ENCODE measurements at places on chromosomes 6 and 20. TPM values are rescaled to one million over a fixed set of nuclear protein-coding genes. Genes with fewer than 3 reads are reported as not detected.

GRCh38 chr6:142013287-142013686 lies 119.4 kb upstream of the GJE1 start:
- no peaks in the 10 kb centered on the region for H3K36me3 ChIP-seq
- DNase-seq, result peak; percentile 4
- no peaks in the 10 kb centered on the region for H3K27me3 ChIP-seq

Gene KCNQ5
- polyA plus RNA-seq, result 0.38 TPM

DNA sequence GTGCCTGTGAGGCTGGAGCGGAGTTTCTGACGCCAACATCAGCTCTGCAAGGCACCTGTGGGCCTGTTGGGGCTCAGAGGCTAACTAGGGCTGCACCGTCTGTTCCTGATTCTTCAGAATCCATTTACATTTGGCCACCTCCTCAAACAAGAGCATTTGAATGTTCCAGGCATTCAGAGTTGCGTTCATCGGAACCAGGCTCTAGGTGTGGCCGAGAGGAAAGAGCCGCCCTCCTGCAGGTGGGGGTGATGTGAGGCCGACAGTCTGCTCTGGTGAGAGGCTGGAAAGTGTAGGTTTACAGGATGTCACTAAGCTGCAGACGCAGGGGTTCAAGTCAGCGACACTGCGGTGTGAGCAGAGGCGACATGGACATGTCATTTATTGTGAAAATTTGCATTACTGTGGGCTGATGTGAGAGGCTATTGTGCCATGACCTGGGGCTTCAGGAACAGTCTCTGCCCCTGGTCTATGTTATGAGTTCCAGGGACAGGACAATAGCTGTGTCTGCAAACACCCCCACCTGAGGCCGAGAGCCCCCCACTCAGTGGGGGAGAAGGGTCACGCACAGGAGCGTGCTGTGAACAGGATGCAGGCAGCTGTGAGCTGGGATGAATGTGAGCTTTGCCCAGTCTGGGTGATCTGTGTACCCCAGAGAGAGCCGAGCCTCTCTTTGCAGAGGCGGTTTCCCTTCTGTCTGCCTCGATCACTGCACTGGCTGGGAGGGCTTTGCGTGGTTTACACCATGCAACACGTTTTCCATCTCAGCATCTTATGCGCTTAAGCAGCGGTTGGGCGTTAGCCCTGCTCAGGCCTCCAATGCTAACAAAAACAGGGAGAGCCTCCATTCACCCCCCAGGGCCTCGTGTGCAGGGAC lies 21.1 kb downstream of the SLCO4A1 start:
- H3K27me3 ChIP-seq, result peaks cover 15% of the 10 kb centered on the region
- H3K27ac ChIP-seq, result no peak overlapping the region
- no peak overlapping the region for H3K4me3 ChIP-seq
- DNase-seq, result no peak
- H3K4me1 ChIP-seq, result peaks cover 24% of the 10 kb centered on the region

Gene MAP1LC3A
- polyA plus RNA-seq, result 18.3 TPM

GRCh38 chr6:13470238-13471140 lies 16.9 kb downstream of the GFOD1 start:
- H3K27ac ChIP-seq, result no peak overlapping the region
- no peaks in the 10 kb centered on the region for H3K36me3 ChIP-seq
- DNase-seq, result no peak
- no peak overlapping the region for H3K4me3 ChIP-seq

DNA sequence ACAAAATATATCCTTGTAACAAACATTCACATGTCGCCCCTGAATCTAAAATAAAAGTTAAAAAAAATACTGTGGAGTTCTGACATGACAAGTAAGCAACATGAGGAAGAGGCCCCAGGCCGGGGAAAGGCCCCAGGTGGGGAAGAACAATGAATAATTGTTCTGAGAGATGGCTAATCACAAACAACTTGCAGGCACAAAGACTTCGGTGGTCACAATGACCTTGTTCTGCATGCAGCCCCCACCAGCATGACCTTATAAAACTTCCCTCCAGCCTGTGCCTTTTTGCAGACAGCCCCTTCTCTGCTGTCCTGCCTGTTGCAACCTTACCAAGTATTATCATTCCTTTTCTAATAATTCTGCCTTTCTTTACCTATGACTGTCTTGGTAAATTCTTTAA lies 95.7 kb upstream of the MYLIP start:
- no peak overlapping the region for H3K27ac ChIP-seq
- H3K4me3 ChIP-seq, result no peak overlapping the region
- no peaks in the 10 kb centered on the region for H3K27me3 ChIP-seq
- no peaks in the 10 kb centered on the region for H3K4me1 ChIP-seq

- no peaks in the 10 kb centered on the region for H3K27me3 ChIP-seq
- H3K27ac ChIP-seq, result no peak overlapping the region
- H3K4me1 ChIP-seq, result peaks cover 4% of the 10 kb centered on the region
- no peak for DNase-seq
- no peak overlapping the region for H3K4me3 ChIP-seq
These were observed 158.6 kb downstream of the RPS12 start for GRCh38 chr6:132972971-132973370.

DNA sequence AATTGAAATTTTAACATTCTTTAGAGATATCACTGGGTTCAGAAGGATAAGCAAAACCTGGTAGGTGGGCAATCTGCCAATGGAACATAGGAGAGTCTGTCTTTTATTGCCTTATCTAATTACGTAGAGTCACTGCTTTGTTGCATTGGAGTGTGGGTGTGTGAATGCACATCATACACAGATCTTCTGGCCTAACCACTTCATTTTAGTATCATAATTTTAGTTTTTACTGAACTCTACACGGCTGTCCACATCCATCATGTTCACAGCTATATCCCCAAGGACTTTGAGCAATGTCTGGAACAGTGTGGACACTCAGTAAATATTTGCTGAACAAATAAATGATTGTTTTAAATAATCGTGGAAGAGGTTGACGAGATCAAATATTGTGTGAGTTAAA lies 104.6 kb upstream of the AKIRIN2 start:
- peak; percentile 77 for DNase-seq
- no peaks in the 10 kb centered on the region for H3K27me3 ChIP-seq
- H3K36me3 ChIP-seq, result no peaks in the 10 kb centered on the region
- peaks cover 6% of the 10 kb centered on the region for H3K4me1 ChIP-seq

All from muscle of leg (tissue), 16 donors.